Spinal cord (tissue), 10 donors: ENCODE measurements at places on chromosomes 2 and 18. TPM values are rescaled to one million over a fixed set of nuclear protein-coding genes. Genes with fewer than 3 reads are reported as not detected.

The DNAJC5G gene
- polyA plus RNA-seq = 1.7 TPM

The SOS1 gene
- 36.7 TPM for polyA plus RNA-seq

The SCN3A gene
- 54.6 TPM for polyA plus RNA-seq

The RIF1 gene
- 23.4 TPM for polyA plus RNA-seq

The OR6B2 gene
- not detected for polyA plus RNA-seq

The CNGA3 gene
- 15.2 TPM for polyA plus RNA-seq

The SPOPL gene
- 14.7 TPM for polyA plus RNA-seq

The CAPN14 gene
- polyA plus RNA-seq = 0.63 TPM

The ECEL1 gene
- polyA plus RNA-seq = 80.4 TPM

The KHK gene
- 19.1 TPM for polyA plus RNA-seq

The NEU2 gene
- not detected for polyA plus RNA-seq

The SEMA4F gene
- polyA plus RNA-seq = 27.6 TPM

The LYG1 gene
- 3.0 TPM for polyA plus RNA-seq

The FKBP1B gene
- polyA plus RNA-seq = 105 TPM

The MAPK4 gene
- 27.1 TPM for polyA plus RNA-seq

The CNNM4 gene
- polyA plus RNA-seq = 12.6 TPM

The CHRND gene
- polyA plus RNA-seq = 0.40 TPM

The TMEM198 gene
- 19.0 TPM for polyA plus RNA-seq

The HRH4 gene
- polyA plus RNA-seq = 0.18 TPM

The DSG1 gene
- not detected for polyA plus RNA-seq

The ERBB4 gene
- polyA plus RNA-seq = 20.0 TPM

The SLC35F6 gene
- polyA plus RNA-seq = 23.2 TPM

The GMPPA gene
- 23.6 TPM for polyA plus RNA-seq

The ROCK2 gene
- polyA plus RNA-seq = 21.3 TPM

The EMILIN1 gene
- 16.2 TPM for polyA plus RNA-seq
